ENCODE measurements at places on chromosomes 4 and X. TPM values are rescaled to one million over a fixed set of nuclear protein-coding genes. Genes with fewer than 3 reads are reported as not detected.

DNA sequence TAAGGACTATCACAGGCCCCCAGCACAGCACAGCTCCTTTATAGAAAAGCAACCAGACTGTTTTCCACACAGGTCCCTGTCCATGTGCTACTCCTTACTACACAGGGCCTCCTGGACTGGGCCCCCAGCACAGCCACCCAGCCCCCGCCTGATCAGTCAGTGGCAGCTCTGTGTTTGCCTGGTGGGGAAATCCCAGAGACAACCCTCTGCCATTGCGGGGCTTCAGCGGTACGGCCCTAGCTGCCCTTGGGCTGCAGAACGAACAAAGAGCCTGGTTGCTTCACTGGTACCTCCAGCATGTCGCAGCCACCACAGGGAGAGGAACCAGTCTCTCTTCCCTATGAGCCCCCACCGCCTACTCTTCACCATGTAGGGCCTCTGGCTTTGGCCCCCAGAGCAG, 30.7 kb downstream of the CBR4 start:
- H3K4me3 ChIP-seq = no peak overlapping the region
- H3K4me1 ChIP-seq = no peaks in the 10 kb centered on the region
- H3K36me3 ChIP-seq = peaks cover 14% of the 10 kb centered on the region
- no peak for DNase-seq

The CCKAR gene
- total RNA-seq = not detected

- H3K27ac ChIP-seq = no peak overlapping the region
- H3K4me1 ChIP-seq = peaks cover 19% of the 10 kb centered on the region
- no peaks in the 10 kb centered on the region for H3K36me3 ChIP-seq
- H3K27me3 ChIP-seq = no peaks in the 10 kb centered on the region
- DNase-seq = no peak
- H3K4me3 ChIP-seq = no peak overlapping the region
These were observed 224.5 kb upstream of the PGRMC2 start for GRCh38 chr4:128512161-128512560.

- no peaks in the 10 kb centered on the region for H3K27me3 ChIP-seq
- H3K27ac ChIP-seq = no peak overlapping the region
- DNase-seq = no peak
- H3K4me3 ChIP-seq = no peak overlapping the region
- peaks cover 9% of the 10 kb centered on the region for H3K4me1 ChIP-seq
These were observed 7.3 kb upstream of the CCNI start for GRCh38 chr4:77082886-77083608.

The TMEM35A gene
- total RNA-seq = not detected

The TEX11 gene
- total RNA-seq = not detected

DNA sequence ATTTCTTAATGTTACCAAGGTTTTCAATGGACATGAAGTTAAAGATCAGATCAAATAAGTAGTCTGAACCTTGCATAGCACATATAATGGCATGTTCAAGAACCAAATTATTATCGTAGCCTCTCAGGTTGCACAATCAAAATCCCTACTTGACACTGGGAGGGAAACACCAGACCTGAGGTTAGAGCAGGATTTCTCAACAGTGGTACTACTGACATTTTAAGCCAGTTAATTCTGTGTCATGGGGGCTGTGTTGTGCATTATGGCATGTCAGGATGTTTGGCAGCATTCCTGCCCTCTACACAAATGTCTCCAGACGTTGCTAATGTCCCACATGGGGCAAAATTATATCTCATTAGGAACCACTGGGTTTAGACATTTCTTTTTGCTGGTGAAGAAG, 20.8 kb downstream of the RLIM start:
- peaks cover 44% of the 10 kb centered on the region for H3K36me3 ChIP-seq
- peaks cover 27% of the 10 kb centered on the region for H3K27me3 ChIP-seq
- no peaks in the 10 kb centered on the region for H3K4me1 ChIP-seq

The HHIP gene
- 0.12 TPM for total RNA-seq

Measured in MCF 10A (cell line).